ENCODE measurements at places on chromosomes 1 and 21.

GRCh38 chr1:73097917-73098316, 815.6 kb upstream of the NEGR1 start:
- no peak for DNase-seq

GRCh38 chr21:36908260-36908908, 58.1 kb downstream of the HLCS start:
- no peak for DNase-seq

- peak; percentile 85 for DNase-seq
Observed at GRCh38 chr1:15885701-15886610, 38.4 kb downstream of the SPEN start.

DNA sequence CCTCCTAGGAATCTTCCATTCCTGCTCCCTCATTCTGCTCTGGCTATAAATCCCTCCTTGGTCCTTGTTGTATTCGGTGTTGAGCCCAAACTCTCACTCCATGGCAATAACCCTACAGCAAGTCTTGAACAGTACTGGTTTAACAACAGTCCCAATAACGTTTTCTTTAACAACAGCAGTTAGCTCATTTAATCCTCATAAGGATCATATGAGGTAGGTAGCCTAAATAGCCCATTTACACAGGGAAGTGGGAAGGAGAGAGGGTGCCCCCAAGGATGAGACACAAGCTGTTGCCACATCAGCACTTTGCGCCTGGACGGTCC, 444 bp upstream of the AGTRAP start:
- DNase-seq, result no peak

- no peak for DNase-seq
Observed at GRCh38 chr1:211783266-211783665, 47.3 kb downstream of the LPGAT1 start.

GRCh38 chr1:32223683-32224082, 1.5 kb downstream of the EIF3I start:
- DNase-seq, result no peak

GRCh38 chr1:244010703-244011123, 40.4 kb upstream of the ZBTB18 start:
- no peak for DNase-seq

- DNase-seq, result no peak
Observed at GRCh38 chr1:56002231-56002630, 577.1 kb downstream of the PLPP3 start.

DNA sequence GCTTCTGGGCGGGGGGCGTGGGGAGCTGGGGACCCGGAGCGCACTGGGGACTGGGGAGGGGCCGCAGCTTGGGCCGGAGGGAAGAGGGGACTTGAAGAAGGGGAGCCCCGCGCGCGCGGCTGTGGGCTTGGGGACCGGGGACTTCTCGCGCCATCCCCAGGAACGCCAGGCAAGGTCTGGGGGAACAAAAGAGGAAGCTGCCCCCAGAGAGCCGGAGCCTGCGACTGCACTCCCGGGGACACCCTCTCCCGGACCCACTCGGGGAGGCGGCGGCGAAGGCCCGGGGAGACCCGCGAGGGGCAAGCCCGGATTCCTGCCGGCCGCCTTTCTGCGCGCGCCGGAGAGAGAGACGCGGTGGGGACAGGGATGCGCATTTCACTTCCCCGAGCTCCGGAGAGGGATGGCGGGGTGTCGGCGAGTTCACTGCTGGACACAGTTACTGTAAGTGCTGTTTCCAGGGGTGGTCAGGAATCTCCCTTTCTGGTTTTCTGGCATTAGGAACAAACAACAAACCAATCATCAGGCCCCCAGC, 732 bp downstream of the ABCG1 start:
- peak; percentile 52 for DNase-seq

- peak; percentile 86 for DNase-seq
Observed at GRCh38 chr1:67535474-67535873, 105.3 kb upstream of the SERBP1 start.

DNA sequence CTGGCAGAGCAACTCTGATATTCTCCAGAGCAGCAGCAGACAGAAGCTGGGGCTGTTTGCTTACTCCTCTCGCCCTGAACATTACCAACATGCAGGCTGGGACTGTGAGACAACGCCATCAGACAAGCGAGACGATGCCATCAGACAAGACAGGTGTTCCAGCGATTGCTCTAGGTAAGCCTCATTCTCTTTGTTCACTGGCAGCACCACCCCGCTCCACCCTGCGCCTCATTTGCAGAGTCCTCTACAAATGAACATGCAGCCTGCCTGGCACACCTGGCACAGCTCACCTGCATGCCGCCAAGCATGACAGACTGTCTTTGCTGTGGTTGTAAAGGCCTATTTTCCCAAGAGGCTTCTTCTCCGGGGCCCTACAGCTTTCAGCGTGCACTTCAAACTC, 346.2 kb downstream of the SMYD3 start:
- no peak for DNase-seq

- no peak for DNase-seq
Observed at GRCh38 chr1:82299656-82300055, 498.9 kb downstream of the ADGRL2 start.

DNA sequence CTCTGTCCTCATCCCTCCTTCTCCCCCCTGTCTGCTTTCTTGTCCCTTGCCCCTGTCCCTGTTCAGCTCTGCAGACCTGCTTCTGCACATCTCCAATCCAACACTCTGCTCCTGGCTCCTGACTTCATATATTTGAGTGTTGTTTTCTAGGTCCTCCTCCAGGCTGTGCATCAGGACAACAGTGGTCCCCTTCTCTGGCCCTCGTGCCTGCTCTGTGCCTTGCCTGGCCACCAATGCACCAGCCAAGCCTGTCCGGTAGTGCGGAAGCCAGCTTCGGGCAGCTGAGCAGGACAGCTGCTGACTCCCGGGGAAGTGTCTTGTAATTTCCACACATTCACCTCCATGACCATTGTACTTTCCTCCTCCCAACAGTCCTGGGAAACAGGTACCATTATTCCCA, 203.4 kb upstream of the RAB4A start:
- DNase-seq, result no peak

- no peak for DNase-seq
Observed at GRCh38 chr21:35198982-35199732, 150.1 kb upstream of the RUNX1 start.

DNA sequence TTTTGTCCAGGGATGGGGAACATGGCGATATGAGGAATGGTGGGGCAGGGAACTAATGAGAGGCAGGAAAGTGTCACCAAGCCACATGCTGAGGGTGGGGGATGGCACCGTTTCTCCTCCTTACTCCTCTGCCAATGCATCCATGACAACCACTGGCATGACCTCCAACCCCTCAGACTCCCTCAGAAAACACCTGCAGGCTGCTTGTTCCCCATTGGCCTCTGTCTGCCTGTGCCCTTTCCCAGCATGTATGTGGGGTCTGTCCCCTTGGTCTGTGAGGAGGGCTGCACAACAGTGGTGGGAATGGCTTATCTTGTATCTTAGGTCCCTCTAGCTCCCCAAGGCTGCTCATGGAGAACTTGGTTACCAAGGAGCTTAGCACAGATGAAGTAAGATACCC, 137.2 kb upstream of the NGF start:
- DNase-seq, result no peak

DNA sequence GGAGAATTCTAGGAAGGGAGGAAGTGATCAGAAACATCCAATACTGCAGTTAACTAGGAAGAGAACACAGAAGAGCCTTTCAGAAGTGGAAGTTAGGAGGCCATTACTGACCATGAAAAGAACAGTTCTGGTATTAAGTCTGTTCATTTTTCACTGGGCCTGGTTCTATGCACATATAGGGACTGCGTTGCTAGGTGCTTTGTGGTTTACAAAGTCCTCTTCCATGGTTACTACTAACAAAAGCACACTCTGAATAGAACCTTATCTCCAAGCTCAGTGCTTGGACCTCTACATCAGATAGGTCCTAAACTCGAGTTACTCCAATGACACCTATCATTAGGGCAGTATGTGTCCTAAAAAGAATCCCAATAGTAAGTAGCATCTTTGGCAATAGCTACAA, 75.4 kb downstream of the RPAP2 start:
- DNase-seq, result no peak

- DNase-seq, result no peak
Observed at GRCh38 chr1:97553971-97554370, 366.9 kb downstream of the DPYD start.

- no peak for DNase-seq
Observed at GRCh38 chr1:241172486-241172885, 184.5 kb downstream of the RGS7 start.

DNA sequence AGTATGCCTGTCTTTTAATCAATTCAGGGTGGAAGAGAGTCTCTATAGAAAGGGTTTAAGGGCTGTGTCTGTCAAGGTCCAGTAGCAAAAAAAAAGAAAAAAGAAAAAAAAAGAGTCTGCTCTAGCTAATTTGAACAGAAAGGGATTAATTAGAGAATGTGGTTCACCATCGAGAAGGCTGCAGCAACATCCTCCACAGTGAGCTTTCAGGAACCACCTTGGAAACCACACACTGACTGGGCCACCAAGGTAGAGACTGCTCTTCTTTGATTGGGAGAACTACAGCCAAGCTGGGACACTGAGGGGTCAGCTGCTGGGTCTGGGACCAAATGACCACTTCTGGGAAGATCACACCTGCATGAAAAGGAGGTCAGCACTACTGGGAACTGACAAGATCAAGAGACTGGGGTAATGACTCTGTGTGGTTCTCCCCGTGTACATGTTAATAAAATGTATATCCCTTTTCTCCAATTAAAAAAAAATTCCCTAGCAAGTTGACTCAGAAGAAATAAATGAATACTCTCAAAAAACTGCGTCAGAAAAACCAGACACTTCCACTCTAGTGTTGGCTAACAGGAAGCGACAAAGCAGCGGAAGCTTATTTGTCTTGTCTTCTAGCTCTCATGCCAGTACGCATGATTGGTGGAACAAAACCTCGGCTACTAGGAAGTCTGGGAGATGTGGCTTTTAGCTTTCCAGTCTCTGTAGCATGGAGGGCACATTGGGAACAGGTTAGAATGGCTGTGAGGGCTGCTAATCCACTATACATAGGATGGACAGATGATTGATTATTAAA, 60.0 kb upstream of the IVNS1ABP start:
- no peak for DNase-seq

DNA sequence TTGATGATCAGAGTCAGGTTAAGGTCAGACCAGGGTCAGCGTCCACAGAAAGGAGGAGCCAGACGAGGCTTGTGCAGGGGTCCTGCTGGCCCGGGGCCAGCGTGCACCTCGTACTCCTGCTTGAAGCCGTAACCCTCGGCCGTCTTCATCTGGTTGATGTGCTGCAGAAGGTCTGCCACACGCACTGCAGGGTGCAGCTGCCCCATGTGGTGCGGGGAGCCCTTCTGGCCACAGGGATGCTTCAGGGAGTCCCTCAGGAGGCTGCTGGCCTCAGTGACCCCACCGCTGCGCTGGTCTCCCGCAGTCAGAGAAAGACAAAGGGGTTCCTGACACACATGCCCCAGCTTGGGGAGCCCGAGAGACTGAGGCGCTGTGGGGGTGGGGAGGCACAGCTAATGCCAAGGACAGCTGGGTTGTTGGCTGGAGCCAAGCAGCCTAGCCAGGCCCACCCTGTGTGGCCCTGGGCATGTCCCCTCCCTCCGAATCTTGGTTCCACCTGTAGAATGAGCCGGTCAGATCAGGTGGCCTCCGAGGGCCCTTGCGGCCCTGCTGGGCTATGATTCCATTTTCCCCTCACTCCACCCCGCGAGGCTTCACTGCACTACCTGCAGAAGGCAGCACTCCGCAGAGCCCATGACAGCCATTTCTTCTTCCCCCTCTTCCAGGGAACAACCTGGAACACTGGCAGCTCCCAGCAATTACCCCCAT, 251.9 kb downstream of the PTPRU start:
- DNase-seq, result no peak

DNA sequence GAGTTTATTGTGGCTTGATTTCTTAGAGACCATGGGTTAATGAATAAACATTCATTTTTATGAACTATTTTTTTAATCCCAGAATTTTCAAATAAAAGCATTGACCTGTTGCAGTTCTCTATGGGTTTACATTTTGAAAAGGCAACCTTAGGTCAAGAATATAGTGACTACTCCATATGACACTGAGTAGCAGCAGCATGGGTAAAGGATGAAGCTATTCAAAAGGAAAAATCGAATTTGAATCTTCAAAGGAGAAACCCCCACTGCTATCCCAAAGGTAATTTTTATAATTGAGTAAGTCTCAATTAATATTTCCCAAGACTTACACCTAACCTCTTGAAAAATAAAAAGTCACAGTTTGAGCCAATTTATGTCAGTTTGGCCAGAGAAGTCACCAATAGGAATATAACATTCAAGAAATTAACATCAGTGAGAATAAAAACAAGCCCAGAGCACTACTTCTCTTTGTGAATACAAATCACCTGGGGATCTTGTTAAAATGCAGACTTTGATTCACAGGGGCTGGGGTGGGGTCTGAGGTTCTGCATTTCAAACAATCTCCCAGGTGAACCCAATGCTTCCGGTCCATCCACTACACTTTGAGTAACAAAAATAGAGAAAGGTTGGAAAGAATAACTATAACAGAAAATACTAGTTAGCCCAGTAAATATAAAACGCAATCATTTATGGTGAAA, 39.8 kb downstream of the USP1 start:
- no peak for DNase-seq

DNA sequence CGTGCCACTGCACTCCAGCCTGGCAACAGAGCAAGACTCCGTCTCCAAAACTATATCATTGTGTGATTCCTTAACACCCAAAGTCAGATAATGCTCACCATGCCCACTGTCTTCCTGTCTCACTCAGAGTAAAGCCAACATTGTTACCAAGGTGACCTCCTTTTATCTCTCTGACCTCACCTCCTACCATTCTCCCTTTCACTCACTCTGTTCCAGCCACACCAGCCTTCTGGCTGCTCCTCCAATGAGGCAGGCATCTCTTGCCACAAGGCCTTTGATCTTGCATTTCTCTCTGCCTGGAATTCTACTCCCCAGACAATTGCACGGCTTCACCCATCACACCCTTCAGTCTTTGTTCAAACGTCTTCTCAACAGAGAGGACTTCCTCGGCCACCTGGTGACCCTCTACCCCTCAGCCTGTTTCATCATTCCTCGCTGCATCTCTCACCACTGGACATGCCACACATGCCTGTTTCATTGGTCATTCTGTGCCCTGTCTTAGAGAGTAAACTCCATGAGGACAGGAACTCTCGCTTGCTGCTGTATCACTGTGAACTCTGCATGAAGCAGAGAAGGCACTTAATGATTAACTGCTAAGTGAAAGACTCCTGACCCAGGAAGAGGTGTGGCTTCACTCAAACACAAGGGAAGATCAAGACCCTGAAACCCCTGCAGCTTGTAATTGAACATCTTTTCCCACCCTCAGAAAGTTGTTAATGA, 67.1 kb upstream of the CAPZB start:
- DNase-seq, result no peak

GRCh38 chr1:26452459-26453183, 19.6 kb upstream of the HMGN2 start:
- DNase-seq, result no peak

- DNase-seq, result no peak
Observed at GRCh38 chr1:160623227-160623633, 23.6 kb downstream of the SLAMF1 start.

DNA sequence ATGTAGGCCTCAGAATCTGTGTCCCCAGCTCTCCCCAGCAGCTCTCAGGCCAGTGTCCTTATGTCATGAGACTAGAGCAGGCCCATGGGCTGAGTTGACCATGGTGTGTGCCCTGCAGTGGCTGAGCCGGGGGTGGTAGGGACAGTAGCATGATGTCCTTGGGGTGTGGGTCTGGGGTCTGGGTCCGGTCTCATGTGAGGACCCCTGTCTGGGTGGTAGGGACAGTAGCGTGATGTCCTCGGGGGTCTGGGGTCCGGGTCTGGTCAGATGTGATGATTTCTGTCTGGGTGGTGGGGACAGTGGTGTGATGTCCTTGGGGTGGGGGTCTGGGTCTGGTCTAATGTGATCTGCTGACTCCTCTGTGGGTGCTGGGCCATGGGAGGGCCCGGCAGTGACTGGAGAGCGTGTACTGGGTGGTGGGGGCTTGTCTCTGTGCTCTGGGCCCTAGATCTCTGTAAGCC, 64.5 kb downstream of the OBSCN start:
- no peak for DNase-seq

All from HEK293T (cell line).